ENCODE measurements at places on chromosomes 11 and 22. TPM values are rescaled to one million over a fixed set of nuclear protein-coding genes. Genes with fewer than 3 reads are reported as not detected.

GRCh38 chr11:126926376-126926791, 74.2 kb downstream of the KIRREL3 start:
- DNase-seq, result no peak
- H3K27me3 ChIP-seq, result no peaks in the 10 kb centered on the region
- no peak overlapping the region for H3K27ac ChIP-seq
- no peaks in the 10 kb centered on the region for H3K36me3 ChIP-seq

DNA sequence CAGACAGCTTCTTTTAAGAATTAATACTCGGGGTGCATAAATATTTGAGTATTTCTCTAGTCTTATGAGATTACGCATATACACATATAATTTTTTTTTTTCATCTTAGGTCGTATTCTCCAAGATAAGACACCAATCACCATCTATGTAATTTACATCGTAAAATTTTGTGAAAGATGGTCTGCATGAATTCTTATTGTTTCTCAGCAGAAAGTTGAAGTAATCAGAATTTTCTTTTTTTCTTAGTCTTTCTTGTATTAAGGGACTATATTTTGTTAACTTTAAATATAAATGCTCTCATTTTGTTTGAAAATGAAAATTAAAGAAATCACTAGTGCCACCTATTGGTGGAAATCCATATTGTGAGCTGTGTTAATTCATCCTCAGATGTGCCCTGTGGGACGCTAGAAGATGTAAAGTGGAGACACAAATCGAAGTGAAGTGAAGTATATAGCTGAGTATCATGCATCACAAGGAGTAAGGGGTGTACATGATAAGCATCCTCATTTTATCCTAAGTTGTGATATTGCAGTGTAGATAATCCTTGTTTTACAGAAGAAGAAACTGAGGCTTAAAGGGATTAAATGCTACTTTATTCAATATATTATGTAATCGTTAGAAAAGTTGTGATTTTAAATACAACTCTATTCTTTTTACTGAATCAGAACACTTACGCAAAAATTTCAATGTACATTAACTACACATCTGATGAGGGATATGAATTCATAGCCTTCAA, 2084.3 kb downstream of the LRRC4C start:
- no peak for DNase-seq
- H3K27me3 ChIP-seq, result no peaks in the 10 kb centered on the region
- H3K36me3 ChIP-seq, result no peaks in the 10 kb centered on the region
- no peaks in the 10 kb centered on the region for H3K4me1 ChIP-seq

GRCh38 chr11:10454878-10455631, at the start of gene AMPD3:
TSS of gene AMPD3 (plus strand) at chr11:10455264. CDS start at chr11:10461520, 6,256 bp downstream.
- DNase-seq, result peak; percentile 45
- H3K27me3 ChIP-seq, result peaks cover 6% of the 10 kb centered on the region
- peaks cover 8% of the 10 kb centered on the region for H3K4me1 ChIP-seq
- no peak within 1 kb of the TSS for H3K27ac ChIP-seq
- H3K36me3 ChIP-seq, result no peaks in the 10 kb centered on the region
- H3K4me3 ChIP-seq, result peak within 1 kb of the TSS; percentile 13

GRCh38 chr22:19447330-19448075, at the start of gene C22orf39:
TSS of gene C22orf39 (minus strand) at chr22:19447711. CDS start at chr22:19447688, 23 bp downstream.
- no peaks in the 10 kb centered on the region for H3K27me3 ChIP-seq
- peaks cover 5% of the 10 kb centered on the region for H3K4me1 ChIP-seq
- H3K4me3 ChIP-seq, result peak within 1 kb of the TSS; percentile 91
- DNase-seq, result peak; percentile 92
- peak within 1 kb of the TSS; percentile 90 for H3K27ac ChIP-seq
- H3K36me3 ChIP-seq, result peaks cover 18% of the 10 kb centered on the region

- no peaks in the 10 kb centered on the region for H3K27me3 ChIP-seq
- no peak overlapping the region for H3K27ac ChIP-seq
- DNase-seq, result no peak
- no peaks in the 10 kb centered on the region for H3K4me1 ChIP-seq
- no peaks in the 10 kb centered on the region for H3K36me3 ChIP-seq
Observed at GRCh38 chr22:28299309-28299708, 380.3 kb upstream of the PITPNB start.

DNA sequence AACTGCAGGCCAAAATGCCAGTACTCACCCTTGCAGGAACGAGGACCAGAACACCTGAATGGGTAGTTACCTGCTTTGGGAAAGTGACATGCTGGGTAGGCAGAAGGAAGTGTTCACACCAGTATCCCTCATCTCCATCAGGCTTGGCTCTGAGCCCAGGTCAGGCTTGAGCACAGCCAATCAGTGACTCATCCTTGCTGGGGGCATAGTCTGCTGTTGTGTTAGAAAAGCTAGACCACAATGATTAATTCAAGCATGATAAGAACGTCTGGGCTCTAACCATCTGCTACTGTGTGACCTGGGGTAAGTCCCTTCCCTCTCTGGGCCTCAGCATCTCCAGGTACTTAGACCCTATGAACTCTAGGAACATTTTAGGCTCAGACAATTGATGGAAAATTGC, 450.4 kb downstream of the MIAT start:
- no peak for DNase-seq
- no peaks in the 10 kb centered on the region for H3K4me1 ChIP-seq
- no peak overlapping the region for H3K27ac ChIP-seq
- no peak overlapping the region for H3K4me3 ChIP-seq
- no peaks in the 10 kb centered on the region for H3K36me3 ChIP-seq

The LTBP3 gene
- 12.8 TPM for total RNA-seq

DNA sequence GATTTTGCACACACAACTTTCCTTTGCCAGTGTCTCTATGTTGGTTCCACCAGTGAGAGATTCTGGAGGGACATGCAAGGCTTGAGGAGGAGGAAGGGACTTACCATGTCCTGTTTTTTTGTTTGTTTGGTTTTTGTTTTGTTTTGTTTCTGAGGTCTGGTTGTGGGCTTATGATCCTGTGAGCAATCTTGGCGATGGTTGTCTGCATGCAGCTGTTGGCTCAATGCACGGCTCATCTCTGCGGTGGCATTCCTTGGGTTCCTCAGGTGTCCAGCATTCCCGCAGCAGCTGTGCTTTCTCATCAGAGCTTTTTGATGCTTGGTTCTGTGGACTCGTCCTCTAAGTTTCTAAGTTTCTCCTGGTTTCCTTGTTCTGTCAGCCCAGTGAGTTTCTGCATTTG, 4.8 kb upstream of the NNMT start:
- H3K4me3 ChIP-seq, result no peak overlapping the region
- no peaks in the 10 kb centered on the region for H3K36me3 ChIP-seq
- no peak overlapping the region for H3K27ac ChIP-seq
- no peaks in the 10 kb centered on the region for H3K27me3 ChIP-seq

- H3K4me3 ChIP-seq, result peak overlapping the region; percentile 52
- no peaks in the 10 kb centered on the region for H3K4me1 ChIP-seq
- H3K36me3 ChIP-seq, result no peaks in the 10 kb centered on the region
- no peaks in the 10 kb centered on the region for H3K27me3 ChIP-seq
- no peak overlapping the region for H3K27ac ChIP-seq
Observed at GRCh38 chr11:64165481-64165841, 452 bp downstream of the MACROD1 start.

The CRYBB2 gene
- not detected for total RNA-seq

GRCh38 chr11:18726040-18726439, at the start of gene IGSF22:
TSS of gene IGSF22 (minus strand) at chr11:18726188. CDS start at chr11:18724236, 1,952 bp downstream.
- no peaks in the 10 kb centered on the region for H3K36me3 ChIP-seq
- no peaks in the 10 kb centered on the region for H3K27me3 ChIP-seq
- DNase-seq, result no peak

Data from H1 (cell line).